ENCODE measurements at places on chromosomes 3 and 15.

GRCh38 chr3:10744098-10744465 is 71.9 kb upstream of the SLC6A11 start:
- no peak for DNase-seq

GRCh38 chr15:50840520-50840919 is 68.0 kb upstream of the AP4E1 start:
- DNase-seq = no peak

DNA sequence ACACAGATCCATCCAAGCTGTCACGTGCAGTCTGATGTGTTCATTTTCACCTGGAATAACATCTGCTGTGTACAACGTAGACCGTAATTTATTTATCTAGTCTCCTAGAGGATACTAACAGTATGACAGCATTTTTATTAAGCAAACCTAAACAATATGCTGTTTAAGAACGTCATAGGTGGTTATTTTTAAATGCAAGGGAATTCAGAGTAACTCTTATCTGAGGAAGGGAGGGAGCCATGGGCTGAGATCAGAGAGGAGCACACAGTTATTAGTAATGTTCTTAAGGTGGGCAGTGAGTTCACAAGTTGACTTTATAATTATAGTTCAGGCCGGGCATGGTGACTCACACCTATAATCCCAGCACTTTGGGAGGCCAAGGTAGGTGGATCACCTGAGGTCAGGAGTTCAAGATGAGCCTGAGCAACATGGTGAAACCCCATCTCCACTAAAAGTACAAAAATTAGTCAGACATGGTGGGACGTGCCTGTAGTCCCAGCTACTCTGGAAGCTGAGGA is 193.6 kb downstream of the UACA start:
- DNase-seq = no peak

DNA sequence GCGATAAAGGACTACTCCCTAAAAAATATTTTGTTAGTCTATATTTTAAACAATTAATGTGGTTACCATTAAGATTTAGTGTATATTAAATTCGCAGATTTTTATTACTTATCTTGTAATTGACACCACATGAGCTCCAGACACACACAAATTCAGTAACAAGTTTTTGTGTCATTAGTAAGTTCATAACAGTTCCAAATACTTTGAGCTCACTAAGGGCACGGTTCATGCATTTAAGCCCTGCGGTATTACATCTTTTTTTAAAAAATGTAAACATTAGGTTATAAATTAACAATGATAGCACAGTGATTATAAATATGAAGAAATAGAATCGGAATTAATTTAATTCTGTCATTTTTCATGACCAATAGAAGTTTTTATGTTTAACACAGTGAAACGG is 317.3 kb downstream of the ZNF385D start:
- no peak for DNase-seq

GRCh38 chr3:8887435-8888300 is 75.6 kb downstream of the RAD18 start:
- DNase-seq = no peak

- peak; percentile 39 for DNase-seq
Measured at GRCh38 chr3:146189519-146190173, 28.7 kb upstream of the PLOD2 start.

DNA sequence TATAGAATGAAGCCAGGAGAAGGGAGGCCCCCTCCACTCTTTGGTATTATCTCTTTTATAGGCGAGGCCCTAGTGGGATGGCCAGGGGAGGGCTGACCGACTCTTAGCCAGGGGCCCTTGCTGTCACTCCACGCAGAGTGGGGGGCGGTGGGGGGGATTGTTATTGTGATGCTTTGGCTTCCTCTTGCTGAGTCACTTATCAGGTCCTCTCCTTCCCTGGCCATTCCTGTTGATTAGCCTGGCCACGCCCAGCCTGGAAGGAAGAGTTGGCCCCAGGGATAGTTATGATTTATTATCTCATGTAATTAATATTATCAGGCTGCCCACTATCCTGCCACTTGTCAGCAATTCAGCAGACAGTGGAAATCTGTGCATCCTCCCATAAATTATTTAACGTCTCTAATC is 25.5 kb upstream of the SKOR1 start:
- no peak for DNase-seq

DNA sequence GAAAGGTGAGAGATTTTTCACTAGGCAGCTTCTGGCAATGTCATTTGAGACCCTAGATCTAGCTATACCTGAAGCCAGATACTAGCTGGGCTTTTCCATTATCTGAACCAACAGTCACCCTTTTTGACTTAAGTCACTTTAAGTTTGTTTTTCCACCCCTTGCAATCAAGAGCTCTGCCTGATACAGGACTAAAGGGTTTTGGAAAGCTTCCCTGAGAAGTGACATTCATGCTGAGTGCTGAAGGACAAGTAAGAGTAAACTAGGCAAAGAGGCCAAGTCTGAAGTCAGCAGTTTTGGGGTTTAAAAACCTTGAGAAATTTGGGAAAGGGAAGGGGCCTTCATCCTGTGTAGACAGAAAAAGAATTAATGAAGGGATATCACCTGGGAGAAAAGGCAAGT is 27.1 kb upstream of the CCDC174 start:
- DNase-seq = no peak

DNA sequence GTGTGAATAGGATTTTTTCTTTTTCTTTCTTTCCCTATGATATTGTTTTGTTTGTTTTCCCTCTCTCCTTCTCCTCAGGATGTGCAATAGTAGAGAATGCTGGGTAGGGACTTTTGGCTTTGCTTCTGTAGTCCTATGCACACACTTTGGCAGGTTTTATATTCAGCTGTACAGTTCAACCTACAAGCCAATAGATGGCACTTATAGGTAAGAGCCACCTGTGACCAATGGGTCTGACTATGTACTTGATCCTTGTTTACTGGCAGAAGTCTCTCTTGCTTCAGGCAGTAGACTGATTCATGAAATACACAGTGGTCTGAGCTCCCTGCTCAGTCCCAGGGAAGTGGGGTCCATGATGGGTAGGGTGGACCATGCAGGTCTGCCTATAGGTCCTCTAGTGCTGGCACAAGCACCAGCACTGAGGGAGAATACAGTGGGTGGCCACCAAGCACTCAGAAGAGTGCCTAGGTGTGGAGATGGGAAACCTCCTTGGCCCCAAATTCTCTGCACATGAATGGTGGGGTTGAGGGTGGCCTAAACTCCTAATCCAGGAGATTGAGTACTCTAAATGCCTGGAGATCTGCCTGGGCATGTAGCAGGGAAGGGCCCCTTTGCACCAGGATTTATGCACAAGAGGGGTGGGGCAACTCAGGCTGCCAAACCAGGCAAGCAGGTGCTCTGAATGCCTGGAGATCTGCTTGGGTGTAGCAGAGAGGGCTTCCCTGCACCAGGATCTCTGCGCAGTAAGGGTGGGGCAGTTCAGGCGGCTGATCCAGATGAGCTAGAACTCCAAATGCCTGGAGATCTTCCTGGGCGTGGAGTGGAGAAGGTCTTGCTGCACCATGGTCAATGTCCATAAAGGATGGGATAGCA is 176.1 kb downstream of the DOCK3 start:
- DNase-seq = no peak

GRCh38 chr3:65641045-65641444 is 397.7 kb downstream of the MAGI1 start:
- no peak for DNase-seq

- no peak for DNase-seq
Measured at GRCh38 chr15:92545996-92546395, 109.6 kb downstream of the FAM174B start.

Data from right renal cortex interstitium (tissue), 3 donors.